ENCODE measurements at places on chromosomes 2 and 18. TPM values are rescaled to one million over a fixed set of nuclear protein-coding genes. Genes with fewer than 3 reads are reported as not detected.

MREG gene
- total RNA-seq, result 17.2 TPM

DNA sequence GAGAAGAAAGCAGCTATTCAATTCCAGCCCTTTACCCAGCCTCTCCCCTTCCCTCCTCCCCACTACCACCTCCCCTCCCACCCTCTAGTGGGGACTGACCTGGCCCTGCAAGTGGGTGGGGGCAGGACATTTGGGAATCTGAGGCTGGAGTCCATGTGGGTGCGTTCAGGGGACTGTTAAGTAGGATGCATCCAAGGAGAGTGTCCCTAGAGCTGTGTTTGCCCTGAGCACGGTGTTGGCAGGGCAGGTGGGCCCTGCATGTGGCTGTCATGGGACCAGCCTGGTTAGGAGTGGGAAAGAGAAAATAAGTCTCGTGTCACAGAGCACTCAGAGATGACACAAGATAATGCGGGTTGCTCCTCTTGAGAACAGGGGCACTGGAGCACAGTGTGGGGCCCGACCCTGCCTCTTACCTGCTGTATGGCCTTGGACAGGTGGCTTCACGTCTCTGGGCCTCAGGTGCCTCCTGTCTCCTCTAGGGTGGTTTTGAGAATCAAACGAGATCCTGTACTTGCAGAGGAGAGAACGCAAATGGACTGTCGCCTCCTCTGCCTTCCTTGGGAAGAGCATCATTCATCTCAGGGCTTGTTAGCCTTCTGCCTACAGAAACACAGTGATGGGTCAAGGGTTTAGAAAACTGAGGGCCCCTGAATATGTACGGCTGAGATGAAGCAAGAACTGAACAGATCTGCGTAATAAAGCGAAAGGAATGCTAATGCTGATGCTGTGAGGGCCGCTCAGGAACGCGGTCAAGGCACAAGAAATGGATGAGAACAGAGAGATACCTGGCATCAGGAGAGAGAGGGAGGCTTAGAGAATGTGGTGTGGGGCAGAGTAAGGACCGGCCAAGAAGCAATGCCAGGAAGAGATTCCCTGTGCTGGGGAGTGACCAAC is 187.7 kb upstream of the HAAO start:
- DNase-seq, result no peak

LBX2 gene
- 2.1 TPM for total RNA-seq

- DNase-seq, result no peak
Measured at GRCh38 chr18:911486-911885, 6.8 kb downstream of the ADCYAP1 start.

DNA sequence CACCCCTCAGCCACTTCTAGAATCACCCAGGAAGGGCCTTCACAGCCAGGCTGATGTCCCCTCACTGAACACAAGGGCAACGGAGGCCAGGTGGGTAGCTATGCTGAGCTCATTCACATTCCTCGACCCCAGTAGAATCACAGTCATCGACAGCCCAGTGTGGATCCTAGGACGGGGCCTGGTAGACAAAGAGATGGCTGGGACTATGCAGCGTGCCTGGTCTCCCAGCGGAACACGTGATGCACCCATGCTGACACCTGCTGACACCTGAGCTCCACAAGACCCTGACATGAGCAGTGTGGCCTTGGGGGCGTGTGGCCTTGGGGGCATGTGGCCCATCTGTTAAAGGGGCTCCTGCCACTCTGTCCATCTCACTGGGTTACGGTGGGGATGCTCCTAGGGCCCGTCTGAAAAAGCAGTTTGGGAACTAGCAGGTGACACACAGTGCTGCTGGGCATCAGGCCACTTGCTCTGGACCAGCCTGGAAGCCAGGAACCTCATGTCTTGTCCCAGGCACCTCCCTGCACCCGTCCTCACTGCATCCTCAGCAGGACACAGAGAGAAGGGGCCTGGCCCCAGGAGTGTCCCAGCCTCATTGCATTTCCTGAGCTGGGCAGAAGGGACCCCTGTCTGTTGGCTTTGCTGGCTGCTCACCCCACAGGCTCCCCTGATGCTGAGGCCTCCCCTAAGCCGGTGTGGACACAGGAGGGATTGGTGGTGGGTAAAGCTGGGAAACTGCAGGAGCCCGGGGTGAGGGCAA is 9.7 kb downstream of the ECEL1 start:
- DNase-seq, result peak; percentile 45

- DNase-seq, result no peak
Measured at GRCh38 chr2:54760310-54760709, 36.8 kb downstream of the EML6 start.

DNA sequence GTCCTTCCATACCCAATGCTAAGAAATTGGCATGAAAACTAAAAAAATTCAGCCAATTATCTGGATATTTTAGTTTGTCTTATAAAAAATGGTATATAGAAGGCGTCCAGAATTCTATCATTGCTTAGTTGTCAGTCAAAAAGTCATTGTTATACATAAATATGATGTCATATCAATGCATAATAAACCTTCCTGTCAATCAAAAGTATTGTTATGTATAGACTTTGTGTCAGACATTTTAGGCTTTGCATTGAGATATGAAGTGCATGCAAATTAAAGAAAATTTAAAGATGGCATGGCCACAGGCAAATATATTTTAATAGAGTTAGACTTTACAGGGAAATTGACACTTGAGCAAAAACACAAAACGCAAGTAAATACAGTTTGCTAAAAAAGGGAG is 173.4 kb upstream of the FANCL start:
- no peak for DNase-seq

GRCh38 chr2:61196671-61197070 is 34.7 kb downstream of the C2orf74 start:
- no peak for DNase-seq

GRCh38 chr2:120017201-120017600 is 4.3 kb downstream of the EPB41L5 start:
- DNase-seq, result no peak

- no peak for DNase-seq
Measured at GRCh38 chr2:72271766-72272641, 124.3 kb upstream of the CYP26B1 start.

- DNase-seq, result peak; percentile 52
Measured at GRCh38 chr2:176083796-176084261, at the start of gene EVX2. Gene EVX2 (minus strand): TSS chr2:176083962. CDS start chr2:176083776, 186 bp downstream.

GCKR gene
- 1.6 TPM for total RNA-seq

GRCh38 chr2:113281910-113282746 is 3.4 kb upstream of the PAX8 start:
- DNase-seq, result no peak

DNA sequence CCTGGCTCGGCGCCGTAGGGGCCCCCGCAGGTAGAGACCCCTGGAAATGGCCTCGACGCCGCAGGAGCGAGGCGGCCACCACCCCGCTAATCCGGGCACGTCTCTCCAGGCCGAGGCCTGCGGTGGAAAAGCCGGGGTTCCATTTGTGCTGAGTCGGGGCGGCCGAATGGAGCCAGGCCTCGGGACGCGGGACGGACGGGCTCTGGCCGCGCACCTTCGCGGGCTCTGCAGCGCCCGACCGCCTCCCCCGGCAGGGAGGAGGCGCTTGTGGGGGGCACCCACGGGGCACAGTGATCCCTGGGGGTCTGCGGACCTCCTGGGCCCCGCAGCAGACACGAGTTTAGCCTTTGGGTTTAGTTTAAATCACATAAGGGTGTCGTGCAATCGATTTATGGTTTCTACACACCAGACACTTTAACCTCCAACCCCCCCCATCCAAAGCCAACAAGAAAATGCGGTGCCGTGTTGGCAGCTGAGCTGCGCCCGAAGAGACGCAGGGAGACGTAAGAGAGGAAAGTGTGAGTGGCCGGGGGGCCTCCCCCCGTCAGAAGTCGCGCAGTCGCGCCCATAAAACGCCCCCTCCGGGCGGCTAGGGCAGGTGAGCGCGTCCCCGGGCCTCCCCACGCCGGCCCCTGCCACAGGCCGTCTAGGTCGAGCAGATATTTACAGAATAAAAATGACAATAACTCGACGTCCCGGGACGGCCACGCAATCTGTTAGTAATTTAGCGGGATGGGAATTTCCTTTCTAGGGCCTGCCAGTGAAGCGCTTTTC is 1.0 kb upstream of the NFATC1 start:
- peak; percentile 85 for DNase-seq

- peak; percentile 57 for DNase-seq
Measured at GRCh38 chr2:62536873-62537547, 31.0 kb upstream of the TMEM17 start.

NT5DC4 gene
- total RNA-seq, result not detected

MLPH gene
- total RNA-seq, result 0.75 TPM

- DNase-seq, result no peak
Measured at GRCh38 chr2:172409042-172409441, 18.3 kb upstream of the ITGA6 start.

DNA sequence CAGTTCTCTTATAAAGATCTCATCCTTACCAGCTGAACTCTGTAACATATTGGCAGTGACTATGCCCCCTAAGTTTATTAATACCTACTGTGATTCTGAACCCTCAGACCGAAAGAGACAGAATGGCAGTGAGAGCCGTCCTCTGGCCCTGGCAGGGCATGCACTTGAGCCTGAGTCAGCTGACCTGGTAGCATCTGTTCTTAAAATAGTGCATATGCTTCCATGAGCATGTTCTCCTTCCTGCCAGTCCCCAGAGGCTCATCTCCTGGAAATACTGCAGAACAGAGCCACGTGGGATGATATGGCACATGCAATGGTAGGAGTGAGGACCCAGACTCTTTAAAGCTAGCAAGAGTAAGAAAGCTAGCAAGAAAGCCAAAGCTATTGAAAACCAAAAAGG is 59.0 kb downstream of the RASGRP3 start:
- no peak for DNase-seq

DNA sequence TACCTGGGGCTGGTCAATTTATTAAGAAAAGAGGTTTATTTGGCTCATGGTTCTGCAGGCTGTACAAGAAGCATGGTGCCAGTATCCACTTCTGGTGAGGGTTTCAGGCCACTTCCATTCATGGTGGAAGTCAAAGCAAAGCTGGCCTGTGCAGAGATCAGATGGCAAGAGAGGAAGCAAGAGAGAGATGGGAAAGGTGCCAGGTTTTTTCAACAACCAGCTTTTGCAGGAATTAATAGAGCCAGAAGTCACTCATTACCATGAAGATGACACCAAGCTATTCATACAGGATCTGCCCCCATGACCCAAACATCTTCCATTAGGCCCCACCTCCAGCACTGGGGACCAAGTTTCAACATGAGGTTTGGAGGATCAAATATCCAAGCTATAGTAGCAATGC is 56.8 kb upstream of the ST3GAL5 start:
- no peak for DNase-seq

- no peak for DNase-seq
Measured at GRCh38 chr18:53772293-53772692, 452.2 kb downstream of the MBD2 start.

DNA sequence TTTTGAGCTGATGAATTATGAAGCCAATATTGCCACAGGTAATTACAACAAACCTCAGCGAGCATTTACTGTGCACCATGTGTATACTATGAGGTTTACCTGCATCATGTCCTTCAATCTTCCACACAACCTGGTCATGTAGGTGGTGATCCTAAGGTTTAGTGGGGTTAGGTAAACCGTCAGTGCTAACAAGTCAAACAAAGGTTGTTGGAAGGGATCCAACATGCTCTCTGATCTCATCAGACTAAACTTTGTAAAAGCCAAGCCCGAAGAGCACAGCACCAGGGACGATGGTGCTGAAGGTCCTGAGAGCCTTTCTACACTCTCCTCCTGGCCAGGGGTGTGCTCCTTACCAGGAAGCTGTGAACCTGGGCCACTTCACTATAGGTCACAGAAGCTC is 29.4 kb downstream of the SH3YL1 start:
- DNase-seq, result no peak

GRCh38 chr2:170214309-170214948 is 36.5 kb downstream of the MYO3B start:
- DNase-seq, result peak; percentile 75

- peak; percentile 94 for DNase-seq
Measured at GRCh38 chr2:27890146-27890923, at the start of the genes BABAM2 and RBKS. Gene BABAM2 (plus strand): TSS chr2:27890729. CDS start chr2:27894557, 3,828 bp downstream. Gene RBKS (minus strand): TSS chr2:27890387. CDS start chr2:27890345, 42 bp downstream.

Measured in endodermal cell (in vitro differentiated cells).